ENCODE measurements at places on chromosomes 11 and 22.

DNA sequence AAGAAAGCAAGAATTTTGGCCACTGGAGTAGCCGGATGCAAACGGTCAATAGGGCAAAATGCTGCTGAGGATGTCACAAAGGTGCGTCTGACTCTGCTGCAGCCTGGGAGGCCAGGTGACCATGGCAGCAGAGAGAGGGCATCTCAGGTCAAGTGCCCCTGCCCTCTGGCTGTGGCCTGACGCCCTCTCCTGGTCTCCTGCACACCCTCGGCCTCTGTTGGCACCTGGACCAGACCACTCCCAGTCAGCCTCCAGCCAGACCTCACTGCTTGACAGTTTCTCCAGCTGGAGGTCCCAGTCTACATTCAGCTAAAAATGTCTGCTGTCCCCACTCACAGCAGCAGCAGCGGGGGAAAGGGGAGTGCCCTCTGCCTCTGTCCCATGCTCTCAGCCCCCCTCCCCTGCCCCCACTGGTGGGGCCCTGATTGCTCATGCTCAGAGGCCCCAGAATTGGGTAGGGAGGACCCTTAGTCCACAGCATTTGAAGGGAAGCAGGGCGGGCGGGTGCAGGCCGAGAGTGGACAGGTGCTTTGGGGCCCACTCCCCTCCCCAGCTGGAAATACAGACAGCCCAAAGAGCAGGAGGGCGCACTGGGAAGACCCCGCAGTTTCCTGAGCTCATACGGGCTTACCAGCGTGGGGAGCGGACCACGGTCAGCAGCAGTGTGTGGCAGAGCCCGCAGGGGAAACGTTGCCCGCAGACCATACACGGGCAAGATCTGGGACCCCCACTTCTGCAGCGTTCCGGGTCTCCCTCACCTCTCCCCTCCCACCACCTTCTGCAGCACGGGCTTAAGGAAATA is 1.6 kb upstream of the BRSK2 start:
- no peak for DNase-seq

DNA sequence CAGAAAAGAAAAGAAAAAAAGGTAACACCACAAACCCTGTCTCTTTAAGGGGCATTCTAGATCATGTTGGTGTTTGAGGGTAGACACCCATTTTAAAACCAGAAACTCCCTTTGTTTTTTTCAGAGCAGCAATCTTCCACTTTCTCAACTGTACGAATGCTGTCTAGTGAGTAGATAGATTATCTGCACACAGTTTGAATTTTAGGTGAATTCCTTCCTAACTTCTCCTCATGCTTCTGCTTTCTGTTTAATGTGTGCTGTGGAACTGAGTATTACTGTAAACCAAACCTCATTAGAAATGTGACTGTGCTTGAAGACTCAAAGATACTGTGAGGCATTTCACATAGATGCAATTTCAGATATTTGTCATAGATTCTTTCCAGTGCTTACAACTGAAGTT is 102.4 kb downstream of the PRMT3 start:
- no peak for DNase-seq

DNA sequence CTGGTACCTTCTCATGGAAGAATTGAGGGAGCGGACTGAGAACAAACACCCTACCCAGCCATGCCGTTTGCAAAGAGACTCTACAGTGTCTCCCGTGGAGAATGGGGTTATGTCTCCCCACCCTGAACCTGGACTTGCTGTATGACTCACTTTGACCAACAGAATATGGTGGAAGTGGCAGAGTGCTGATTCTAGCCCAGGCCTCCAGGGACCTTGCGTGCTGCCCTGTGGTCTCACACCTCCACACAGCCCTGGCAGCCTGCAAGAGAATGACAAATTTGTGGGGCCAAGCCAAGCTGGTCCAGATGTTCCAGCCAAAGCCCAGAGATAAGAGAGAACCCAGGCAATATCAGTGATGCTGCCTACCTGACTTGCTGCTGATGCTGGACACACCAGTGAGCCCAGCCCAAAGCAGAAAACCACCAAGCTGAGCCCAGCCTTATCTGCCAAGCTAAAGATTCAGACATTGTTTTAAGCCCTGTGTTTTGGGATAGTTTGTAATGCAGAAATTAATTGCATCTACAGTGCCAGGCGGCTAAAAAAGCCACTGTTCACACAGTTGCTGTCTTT is 8.1 kb upstream of the LINC01488 start:
- DNase-seq = no peak

GRCh38 chr11:83680321-83680720 is 394.2 kb upstream of the CCDC90B start:
- DNase-seq = no peak

DNA sequence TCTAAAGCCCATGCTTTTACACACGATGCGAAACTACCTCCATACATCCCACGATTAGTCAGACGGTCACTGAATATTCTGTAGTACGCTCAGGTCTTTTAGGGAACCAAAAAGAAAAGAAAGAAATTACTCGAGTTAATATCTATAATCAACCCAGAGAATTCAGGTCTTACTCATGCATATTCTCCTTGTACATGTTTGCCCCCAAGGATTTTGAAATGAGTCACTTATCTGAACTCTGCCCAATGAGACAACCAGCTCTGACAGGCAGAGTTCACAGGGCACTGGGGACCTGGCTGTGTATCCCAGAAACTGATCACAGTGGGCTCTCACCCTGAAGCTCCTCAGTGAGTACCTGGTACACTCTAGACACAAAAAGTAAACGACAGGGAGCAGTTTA is 29.2 kb downstream of the RASSF10 start:
- no peak for DNase-seq

Data from GM12864 (cell line).